Prostate gland (tissue), 2 donors: ENCODE measurements at places on chromosomes 13 and 19.

GRCh38 chr13:28640861-28641599 is 17.9 kb upstream of the POMP start:
- DNase-seq, result no peak

- peak; percentile 40 for DNase-seq
Measured at GRCh38 chr13:105979131-105980011, 556.1 kb downstream of the EFNB2 start.

GRCh38 chr13:22461854-22462490 is 718.8 kb upstream of the SGCG start:
- no peak for DNase-seq

GRCh38 chr19:41322451-41322850 is 12.5 kb downstream of the CCDC97 start:
- DNase-seq, result no peak

GRCh38 chr19:9986787-9987281 is 23.5 kb downstream of the COL5A3 start:
- DNase-seq, result no peak

DNA sequence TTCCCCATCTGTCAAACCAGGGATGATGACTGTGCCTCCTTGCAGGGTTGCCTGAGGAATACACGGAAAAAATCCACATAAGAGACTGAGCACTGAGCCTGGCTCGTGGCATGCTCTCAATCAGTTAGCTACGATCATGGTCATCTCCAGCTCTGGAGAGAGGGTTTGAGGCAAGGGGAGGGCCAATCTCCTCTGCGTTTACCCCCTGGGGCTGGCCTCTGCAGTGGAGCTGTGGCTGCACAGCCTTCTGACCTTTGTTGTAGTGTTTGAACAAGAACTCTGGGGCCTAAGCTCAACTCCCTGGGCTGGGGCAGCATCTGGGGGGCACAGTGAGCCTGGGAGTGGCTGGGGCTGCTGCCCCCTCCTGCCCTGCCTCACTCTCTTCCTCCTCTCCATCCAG is 5.9 kb downstream of the LRRC4B start:
- DNase-seq, result no peak

- no peak for DNase-seq
Measured at GRCh38 chr13:74015137-74015536, 119.1 kb downstream of the KLF12 start.

DNA sequence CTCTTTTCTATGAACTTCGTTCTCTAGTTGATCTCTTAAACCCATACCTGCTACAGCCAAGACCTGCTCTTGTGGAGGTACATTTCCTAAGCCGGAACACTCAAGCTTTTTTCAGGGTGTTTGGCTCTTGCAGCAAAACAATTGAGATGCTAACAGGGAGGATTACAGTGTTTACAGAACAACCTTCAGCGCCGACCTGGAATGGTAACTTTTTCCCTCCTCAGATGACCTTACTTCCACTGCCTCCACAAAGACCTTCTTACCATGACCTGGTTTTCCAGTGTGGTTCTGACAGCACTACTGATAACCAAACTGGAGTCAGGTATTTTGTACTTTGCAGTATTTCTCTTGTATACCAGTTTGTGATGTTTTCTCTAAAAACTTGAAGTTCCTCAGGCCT is 506 bp downstream of the KCNRG start:
- DNase-seq, result no peak

DNA sequence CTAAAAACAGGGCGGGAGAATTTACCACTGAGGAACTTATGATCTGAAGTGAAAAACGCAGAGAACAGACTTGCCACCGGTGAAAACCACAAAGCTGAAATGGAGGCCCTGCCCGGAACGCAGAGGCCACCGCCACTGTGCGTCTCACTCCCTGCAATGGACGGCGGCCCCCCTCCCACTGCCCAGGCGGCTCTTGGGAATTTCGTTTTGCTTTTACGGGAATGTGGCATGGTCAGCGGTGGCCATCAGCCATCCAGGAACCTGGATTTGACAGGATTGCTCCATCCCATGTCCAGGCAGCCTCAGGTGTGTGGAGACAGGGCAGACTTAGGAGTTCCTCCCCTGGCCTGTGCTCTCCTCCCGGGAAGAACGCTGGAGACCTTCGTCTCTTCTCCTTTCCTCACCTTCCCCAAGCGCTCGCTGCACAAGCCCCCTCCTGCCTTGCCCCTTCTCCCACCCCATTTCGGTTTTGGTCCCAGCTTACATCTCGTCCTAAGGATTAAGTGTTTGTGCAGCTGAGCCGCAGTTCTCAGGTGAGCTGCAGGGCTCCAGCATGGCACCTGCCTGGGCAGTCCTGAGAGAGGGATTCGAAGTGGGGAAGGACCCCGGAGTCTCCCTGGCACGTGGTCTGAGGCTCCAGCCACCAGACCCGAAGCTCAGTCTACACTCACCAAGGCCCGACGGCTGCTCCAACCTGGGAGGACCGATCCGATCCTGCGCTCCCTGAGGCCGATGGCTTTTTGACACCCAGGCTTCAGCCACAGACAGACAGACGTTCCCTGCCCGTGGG is 49.9 kb downstream of the MCF2L start:
- no peak for DNase-seq

- DNase-seq, result no peak
Measured at GRCh38 chr13:93222976-93223375, 3.6 kb upstream of the GPC6 start.

GRCh38 chr19:739998-740715 is 10.8 kb upstream of the MISP start:
- no peak for DNase-seq

DNA sequence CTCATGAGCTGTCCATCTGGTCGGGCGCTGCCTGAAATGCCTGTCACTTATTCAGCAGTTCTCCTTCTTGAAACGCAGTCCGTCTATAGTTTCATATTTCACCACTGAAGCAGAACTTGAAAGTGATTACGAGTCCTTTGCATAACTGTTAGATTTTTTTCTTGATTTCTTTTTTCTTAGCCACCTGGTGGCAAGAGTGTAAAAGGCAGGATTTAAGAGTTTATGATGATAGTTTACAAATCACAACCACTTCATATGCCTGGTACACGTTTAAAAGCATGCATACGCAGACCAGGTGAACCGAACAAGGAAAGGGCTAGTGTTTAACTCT is 45.8 kb downstream of the GGACT start:
- DNase-seq, result no peak

DNA sequence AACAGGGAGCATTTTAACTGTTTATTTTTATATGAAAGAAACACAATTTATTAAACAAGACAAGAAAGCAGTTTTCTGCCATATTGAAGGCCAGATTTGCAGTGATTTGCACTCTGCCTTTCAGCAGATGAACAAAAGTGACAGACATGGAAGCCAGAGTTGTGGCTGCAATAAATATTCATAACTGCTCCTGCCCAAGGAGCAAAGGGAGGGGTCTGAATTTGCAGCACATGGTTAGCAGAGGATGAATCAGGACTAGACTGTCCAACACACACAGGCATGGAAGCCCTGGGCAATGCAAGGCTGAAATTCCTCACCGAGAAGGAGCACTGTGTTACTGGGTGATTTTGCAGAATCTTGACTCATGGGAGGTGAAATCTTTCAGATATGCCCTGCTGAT is 418.2 kb downstream of the DCT start:
- no peak for DNase-seq

GRCh38 chr13:19864746-19865309 is 1.4 kb upstream of the ZMYM5 start:
- DNase-seq, result peak; percentile 61

GRCh38 chr13:76942363-76942762 is 5.9 kb upstream of the ACOD1 start:
- DNase-seq, result no peak
